ENCODE measurements at places on chromosomes 2 and 18.

DNA sequence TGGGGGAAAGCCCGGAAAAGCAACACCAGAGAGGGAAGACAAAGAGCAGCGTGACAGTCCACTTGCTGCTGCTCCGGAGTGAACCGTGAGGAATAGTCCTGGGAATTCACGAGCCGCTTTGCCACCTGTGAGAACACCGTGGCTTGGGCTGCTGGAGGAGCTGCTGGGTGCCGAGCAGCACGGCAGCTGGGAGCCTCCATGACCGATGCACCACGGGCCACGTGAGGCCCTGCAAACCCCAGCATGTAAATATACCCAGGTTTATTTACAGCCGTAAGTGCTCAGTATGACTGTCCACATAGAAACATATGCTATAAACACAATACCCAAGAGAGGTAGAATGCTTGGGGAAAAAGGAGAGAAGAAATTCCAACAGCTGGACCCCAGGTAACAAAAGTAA, 65.1 kb downstream of the SMIM21 start:
- no peak for DNase-seq

DNA sequence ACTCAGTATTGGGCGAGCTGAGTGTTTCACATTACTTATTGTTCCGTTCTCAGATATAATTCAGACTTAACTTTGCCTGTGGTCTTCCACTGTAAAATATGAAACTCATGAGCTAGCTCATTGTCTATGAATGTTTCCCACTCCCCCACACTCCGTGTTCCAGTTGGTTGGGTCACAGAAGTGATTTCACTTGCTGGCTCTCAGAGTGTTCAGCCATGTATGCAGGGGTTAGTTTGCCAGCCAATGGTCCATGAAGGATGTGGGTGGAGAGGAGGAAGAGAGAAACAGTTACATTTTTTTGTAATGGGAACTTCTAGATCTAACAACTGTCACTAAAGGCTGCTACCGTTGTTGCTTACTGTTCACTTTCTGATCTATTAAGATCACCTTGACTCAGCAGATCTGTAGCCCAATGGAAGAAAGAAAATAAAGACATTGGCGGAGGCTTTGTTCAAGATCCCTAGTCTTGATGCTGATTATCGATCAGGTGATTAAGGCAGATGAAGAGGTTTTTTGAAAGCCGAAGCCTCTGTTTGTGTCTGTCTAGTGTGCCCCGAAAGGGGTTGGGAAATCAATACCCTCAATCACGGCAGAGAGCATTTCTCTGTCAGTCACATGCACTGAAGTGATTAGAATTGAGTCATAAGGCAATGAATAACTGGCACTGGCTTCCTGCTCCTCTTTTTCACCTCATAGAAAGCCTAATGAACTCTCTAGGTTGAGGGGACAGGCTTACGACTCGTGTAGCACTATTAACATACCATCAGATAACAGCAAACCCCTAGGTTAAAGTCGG, 279.7 kb upstream of the FIGN start:
- DNase-seq = no peak

DNA sequence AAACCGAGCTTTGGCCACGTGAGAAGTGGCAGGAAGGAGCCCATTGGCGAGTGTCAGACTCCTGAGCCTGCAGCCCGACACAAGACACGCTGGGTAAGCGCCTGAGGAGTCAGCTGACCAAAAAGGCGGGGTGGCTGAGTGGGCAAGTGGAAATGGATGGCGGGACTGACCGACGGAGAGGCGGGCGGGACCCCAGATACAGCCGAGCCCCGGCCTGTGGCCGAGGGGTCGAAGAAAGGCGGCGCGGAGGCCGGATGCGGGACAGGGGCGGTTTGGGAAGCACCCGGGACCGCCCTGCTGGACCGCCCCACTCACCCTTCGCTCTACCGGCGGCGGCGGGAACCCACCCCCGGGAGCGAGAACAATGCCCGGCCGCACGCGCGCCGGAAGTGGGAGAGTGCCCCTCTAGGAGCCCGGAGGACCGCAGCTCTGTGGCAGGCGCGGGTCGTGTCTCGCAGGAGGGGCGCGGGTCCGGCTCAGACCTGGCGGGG, 22.8 kb downstream of the ZSCAN30 start:
- no peak for DNase-seq

- DNase-seq = no peak
Measured at GRCh38 chr2:26914659-26915310, 55.7 kb upstream of the MAPRE3 start.

DNA sequence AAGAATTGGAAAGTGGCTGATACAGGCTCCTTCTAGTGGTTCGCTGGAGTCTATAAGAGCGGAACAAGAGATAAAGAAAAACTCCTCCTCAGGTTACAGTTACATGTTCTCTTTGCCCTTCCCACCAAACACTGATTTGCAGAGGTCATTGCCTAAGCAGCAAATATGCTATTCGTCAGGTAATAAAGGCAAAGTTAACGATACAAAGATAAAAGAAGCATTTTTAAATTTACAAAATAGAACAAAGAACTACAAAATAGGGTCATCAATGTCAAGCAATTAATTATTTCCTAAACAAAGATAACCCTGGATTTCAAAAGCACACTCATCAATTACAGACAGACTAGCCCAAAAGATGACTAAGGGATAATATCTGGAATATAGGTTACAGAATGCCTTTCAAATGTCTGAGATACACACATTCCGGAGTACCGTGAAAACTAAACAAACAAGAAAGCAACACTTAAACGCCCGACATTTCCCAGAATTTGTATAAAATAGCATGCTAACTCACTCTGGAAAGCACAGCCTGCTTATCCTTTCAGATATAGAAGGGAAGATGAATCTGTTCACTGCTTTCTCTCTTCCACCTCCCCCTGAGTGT, 186.4 kb downstream of the MREG start:
- peak; percentile 71 for DNase-seq

GRCh38 chr2:186498834-186499233, 12.8 kb downstream of the ZC3H15 start:
- no peak for DNase-seq

Measured in SJSA1 (cell line).